ENCODE measurements at places on chromosomes 1 and 21.
A peak's percentile ranks its signal among the peaks of the same experiment; 100 is the strongest.

- H3K4me3 ChIP-seq: no peak overlapping the region
- H3K27ac ChIP-seq: no peak overlapping the region
- H3K36me3 ChIP-seq: no peaks in the 10 kb centered on the region
- no peak for DNase-seq
- no peaks in the 10 kb centered on the region for H3K27me3 ChIP-seq
Measured at GRCh38 chr1:164769486-164770130, 210.6 kb downstream of the PBX1 start.

- H3K36me3 ChIP-seq: no peaks in the 10 kb centered on the region
- no peaks in the 10 kb centered on the region for H3K27me3 ChIP-seq
- peaks cover 41% of the 10 kb centered on the region for H3K4me1 ChIP-seq
- H3K27ac ChIP-seq: peak overlapping the region; percentile 88
- no peak for DNase-seq
Measured at GRCh38 chr1:41726899-41727748, 191.6 kb downstream of the HIVEP3 start.

GRCh38 chr1:93584261-93585003, 97.2 kb downstream of the BCAR3 start:
- no peak overlapping the region for H3K27ac ChIP-seq
- H3K4me1 ChIP-seq: peaks cover 5% of the 10 kb centered on the region
- no peak overlapping the region for H3K4me3 ChIP-seq
- H3K27me3 ChIP-seq: no peaks in the 10 kb centered on the region
- no peak for DNase-seq
- no peaks in the 10 kb centered on the region for H3K36me3 ChIP-seq

DNA sequence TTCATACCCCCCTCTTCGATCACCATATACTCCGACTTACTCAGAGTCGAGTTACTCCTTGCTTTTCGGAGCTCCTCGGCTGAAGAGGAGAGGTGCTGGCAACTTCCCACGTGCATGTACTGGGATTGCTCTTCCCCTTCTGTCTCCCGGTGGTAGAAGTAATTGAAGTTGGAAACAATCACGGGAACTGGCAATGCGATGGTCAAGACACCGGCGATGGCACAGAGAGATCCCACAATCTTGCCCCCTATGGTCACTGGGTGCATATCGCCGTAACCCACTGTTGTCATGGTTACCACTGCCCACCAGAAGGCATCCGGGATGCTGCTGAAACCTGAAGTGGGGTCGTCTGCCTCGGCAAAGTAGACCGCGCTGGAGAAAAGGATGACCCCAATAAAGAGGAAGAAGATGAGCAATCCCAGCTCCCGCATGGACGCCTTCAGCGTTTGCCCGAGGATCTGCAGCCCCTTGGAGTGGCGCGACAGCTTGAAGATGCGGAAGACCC, 1.5 kb downstream of the KCNA3 start:
- no peak overlapping the region for H3K4me3 ChIP-seq
- H3K27me3 ChIP-seq: no peaks in the 10 kb centered on the region
- peak overlapping the region; percentile 100 for H3K27ac ChIP-seq
- peaks cover 60% of the 10 kb centered on the region for H3K36me3 ChIP-seq
- peaks cover 32% of the 10 kb centered on the region for H3K4me1 ChIP-seq
- DNase-seq: peak; percentile 42

- no peaks in the 10 kb centered on the region for H3K27me3 ChIP-seq
- peaks cover 5% of the 10 kb centered on the region for H3K4me1 ChIP-seq
- no peak for DNase-seq
- H3K27ac ChIP-seq: no peak overlapping the region
- peaks cover 41% of the 10 kb centered on the region for H3K36me3 ChIP-seq
- no peak overlapping the region for H3K4me3 ChIP-seq
Measured at GRCh38 chr1:28682840-28683239, 14.3 kb downstream of the GMEB1 start.

DNA sequence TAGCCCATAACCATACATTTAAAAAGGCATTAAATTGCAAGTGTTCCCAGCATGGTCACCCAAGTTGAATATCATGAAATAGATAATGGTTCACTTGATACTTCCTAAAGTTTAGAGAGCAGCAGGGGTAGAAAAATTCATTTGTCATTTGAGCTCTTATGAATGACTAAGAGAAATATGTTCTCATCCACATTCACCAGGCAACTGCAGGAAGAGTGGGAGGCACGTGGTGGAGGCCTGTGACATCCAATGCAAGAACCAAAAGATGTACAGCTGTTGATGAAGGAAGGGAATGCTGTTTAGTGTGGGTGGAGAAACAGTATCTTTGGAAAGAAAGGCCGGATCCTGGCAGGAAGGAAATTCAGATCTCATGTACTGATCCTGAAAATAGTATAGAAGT, 473.1 kb downstream of the ADGRL2 start:
- H3K4me3 ChIP-seq: no peak overlapping the region
- no peak for DNase-seq
